ENCODE measurements at places on chromosomes 5 and 9.

- no peak for DNase-seq
Measured at GRCh38 chr9:133701981-133702797, 36.0 kb downstream of the SARDH start.

GRCh38 chr9:21991072-21991959, 2.9 kb downstream of the CDKN2A start:
- no peak for DNase-seq

- no peak for DNase-seq
Measured at GRCh38 chr9:129841071-129841470, 5.8 kb downstream of the USP20 start.

- DNase-seq: no peak
Measured at GRCh38 chr5:159244163-159244562, 18.9 kb upstream of the UBLCP1 start.

- DNase-seq: peak; percentile 67
Measured at GRCh38 chr5:109865637-109866036, 175.9 kb downstream of the MAN2A1 start.

GRCh38 chr9:114370251-114370967, 17.4 kb downstream of the AKNA start:
- no peak for DNase-seq

DNA sequence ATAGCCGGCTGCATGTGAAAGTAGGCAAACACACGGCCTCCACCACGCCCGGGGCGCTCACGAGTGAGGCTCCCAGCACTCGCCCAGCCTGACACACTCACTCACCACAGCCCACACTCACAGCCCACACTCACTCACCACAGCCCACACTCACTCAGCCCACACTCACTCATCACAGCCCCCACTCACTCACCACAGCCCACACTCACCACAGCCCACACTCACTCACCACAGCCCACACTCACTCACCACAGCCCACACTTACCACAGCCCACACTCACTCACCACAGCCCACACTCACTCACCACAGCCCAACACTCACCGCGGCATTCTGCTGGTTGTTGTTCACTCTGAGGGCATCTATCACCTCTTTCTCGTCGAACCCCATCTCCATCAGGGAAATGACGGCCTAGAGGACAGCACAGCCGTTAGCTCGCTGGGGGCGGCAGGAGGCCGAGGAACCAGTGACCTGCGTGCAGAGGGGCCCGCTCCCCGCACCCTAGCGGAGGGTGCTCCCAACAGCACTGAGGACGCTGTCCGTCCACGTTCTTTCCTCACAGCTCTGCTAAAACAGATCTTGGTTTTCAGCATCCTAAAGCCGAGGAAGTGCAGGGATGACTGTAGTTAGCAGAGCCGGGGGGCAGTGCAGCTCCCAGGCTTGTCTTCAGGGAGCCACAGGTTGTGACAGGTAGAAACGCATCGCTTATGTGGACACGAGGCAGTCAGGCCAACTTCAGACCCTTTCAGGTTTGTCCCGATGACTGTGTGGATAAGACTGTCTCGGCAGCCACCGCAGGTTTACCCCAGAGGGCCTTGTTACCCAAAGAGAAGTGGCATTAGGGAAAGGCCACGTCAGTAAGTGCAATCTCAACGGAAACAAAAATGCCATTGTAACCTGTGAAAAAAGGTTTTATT, 21.6 kb downstream of the UBAC1 start:
- DNase-seq: no peak

GRCh38 chr5:156241266-156241665, 85.7 kb upstream of the SGCD start:
- peak; percentile 9 for DNase-seq

- peak; percentile 17 for DNase-seq
Measured at GRCh38 chr5:44875661-44876605, 67.2 kb downstream of the MRPS30 start.

- DNase-seq: no peak
Measured at GRCh38 chr9:1469996-1470395, 419.8 kb downstream of the DMRT2 start.

- DNase-seq: no peak
Measured at GRCh38 chr9:109072133-109072692, 47.5 kb downstream of the TMEM245 start.

DNA sequence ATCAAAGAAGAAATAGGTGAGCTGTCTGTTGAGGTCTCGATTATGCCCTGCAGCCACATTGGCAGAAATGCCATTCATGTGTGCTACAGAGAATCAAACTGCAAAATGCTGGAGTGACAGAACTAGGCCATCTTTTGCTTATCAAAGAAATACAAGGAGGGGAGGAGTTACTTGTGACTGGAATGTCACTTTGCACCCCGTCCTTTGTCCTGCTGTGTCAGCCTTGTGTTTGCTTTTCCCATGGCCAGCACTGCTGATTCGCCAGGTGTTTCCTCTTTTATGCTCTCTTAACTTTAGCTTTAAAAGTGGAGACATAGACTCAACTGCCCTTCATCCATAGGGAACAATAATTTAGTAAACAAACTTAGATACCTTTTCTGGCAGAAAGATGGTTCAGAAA, 54.3 kb downstream of the SLC46A2 start:
- DNase-seq: no peak

GRCh38 chr5:1462358-1462757, 17.1 kb upstream of the SLC6A3 start:
- no peak for DNase-seq

GRCh38 chr9:136745389-136746154, 2.8 kb downstream of the LCN6 start:
- no peak for DNase-seq

GRCh38 chr5:15566789-15567188, 66.8 kb downstream of the FBXL7 start:
- DNase-seq: peak; percentile 45

DNA sequence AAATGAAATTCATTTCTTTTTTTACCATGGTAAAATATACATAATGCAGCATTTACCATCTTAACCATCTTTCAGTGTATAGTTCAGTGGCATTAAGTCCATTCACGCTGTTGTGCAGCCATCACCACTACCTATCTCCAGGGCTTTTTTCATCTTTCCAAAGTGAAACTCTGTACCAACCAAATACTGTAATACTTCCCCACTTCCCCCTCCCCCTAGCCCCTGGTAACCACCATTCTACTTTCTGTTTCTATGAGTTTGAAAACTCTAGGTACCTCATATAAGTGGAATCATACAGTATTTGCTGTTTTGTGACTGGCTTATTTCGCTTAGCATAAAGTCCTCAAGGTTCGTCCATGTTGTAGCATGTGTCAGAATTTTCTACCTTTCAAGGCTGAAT, 23.4 kb downstream of the SPAAR start:
- no peak for DNase-seq

- DNase-seq: no peak
Measured at GRCh38 chr5:94244921-94245320, 373.5 kb downstream of the KIAA0825 start.

GRCh38 chr5:133261993-133262392, 210.2 kb downstream of the HSPA4 start:
- no peak for DNase-seq

- DNase-seq: peak; percentile 84
Measured at GRCh38 chr5:142925795-142926194, 155.6 kb downstream of the ARHGAP26 start.

- DNase-seq: peak; percentile 33
Measured at GRCh38 chr9:130845901-130846481, 10.9 kb downstream of the ABL1 start.

GRCh38 chr5:158722940-158723339, 376.8 kb downstream of the EBF1 start:
- no peak for DNase-seq

GRCh38 chr9:114001794-114002261, 76.3 kb downstream of the AMBP start:
- no peak for DNase-seq

GRCh38 chr5:158725297-158725851, 374.3 kb downstream of the EBF1 start:
- DNase-seq: peak; percentile 3

Measured in AG08395 (cell line).